ENCODE measurements at places on chromosomes 1 and 21.

DNA sequence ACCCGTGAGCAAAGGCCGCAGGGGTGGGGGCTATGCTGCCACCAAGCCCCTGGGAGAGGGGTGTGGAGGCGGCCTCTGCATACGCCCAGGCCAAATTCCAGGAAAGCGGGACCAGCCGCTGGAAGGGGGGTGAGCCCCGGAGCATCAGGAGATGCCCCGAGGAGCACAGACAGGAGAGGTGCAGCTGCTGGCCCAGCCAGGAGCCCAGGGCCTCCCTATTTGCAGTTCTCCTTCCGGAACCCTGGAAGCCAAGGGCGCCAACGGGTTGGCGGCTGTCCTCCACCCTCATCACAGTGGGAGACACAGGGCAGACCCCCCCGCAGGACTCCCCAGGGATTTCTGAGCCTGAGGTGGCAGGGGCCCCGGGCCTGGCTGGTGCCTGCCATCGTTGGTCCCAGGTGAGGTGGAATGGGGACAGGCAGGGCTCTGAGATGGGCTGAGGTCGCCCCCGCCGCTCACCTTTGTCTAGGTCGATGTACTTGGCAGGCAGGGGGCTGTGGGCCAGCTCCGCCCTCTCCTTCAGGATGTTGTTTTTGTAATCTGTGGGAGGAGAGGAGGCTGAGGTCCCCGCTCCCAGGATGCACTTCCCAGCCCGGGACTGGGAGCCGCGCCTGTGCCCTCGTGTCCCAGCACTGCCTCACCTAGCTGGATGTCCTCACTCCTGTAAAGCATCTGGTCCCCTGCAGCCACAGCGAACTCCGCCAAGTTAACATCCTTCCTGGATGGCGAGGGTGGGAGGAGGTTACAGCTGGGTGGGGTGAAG, 4.4 kb upstream of the DVL1 start:
- no peak for DNase-seq

GRCh38 chr1:245396615-245397014, 241.8 kb downstream of the KIF26B start:
- DNase-seq, result no peak

GRCh38 chr21:38486221-38486620, 12.1 kb downstream of the ERG start:
- no peak for DNase-seq

DNA sequence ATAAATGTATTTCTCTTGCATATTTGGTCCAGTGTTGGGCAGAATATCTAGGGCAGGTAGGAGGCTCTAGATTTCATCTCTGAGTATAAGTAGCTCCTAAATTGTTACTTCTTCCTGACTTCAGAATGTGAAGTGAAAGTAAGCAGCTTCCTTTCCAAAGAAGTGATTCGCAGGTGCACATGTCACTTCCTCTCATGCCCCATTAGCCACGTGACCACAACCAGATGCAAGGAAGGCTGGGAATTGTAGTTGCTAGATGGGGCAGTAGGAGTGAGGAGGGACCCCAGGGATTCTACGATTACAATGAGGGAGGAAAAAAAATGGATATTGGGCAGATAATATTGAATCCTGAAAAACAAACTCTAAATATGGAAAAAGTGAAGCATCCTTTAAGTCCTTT, 113.2 kb upstream of the CYYR1 start:
- DNase-seq, result no peak

GRCh38 chr1:246794048-246794827, 70.0 kb downstream of the SCCPDH start:
- DNase-seq, result no peak

DNA sequence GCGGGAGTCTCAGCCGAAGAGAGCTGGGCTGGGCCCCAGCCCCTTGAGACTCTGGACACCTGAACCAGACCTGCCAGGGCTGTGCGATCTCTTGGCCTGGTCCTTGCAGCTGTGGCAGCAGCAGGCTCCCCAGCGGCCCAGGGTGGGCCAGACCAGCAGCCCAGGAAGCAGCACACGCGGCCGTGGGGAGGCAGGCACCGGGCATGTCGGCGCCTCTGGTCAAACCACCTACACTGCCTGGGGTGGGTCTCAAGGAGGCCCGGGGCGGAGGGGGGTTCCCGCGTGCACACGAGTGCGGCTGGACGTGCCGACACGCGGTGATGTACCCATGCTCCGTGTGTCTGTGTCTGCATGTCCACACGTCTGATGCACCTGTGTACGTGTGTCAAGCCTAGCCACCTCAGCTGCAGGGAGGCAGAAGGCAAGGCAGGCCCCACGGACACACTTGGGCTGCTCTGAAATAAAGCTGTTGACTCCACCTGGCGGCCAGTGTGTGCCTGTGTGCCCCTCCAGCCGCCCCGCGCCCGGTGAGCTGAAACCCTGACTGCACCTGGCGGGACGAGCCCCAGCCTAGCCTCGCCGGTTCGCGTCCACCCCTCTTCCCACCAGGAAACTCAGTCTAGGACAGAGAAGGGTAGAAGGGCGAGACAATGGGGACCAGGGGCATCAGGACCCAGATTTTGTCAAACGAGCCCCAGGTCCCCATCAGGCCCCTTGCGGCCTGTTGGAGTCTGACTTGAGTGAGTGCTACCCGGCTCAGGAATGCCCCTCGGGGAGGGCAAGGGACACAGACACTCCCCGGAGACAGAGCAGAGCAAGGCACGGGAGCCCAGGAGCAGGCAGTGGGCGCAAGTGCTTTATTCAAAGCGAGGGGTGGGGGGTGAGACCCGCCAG, 11.6 kb downstream of the SCNN1D start:
- DNase-seq, result peak; percentile 68
